Aortic smooth muscle cell (primary cell): ENCODE measurements at places on chromosomes 2 and 18. TPM values are rescaled to one million over a fixed set of nuclear protein-coding genes. Genes with fewer than 3 reads are reported as not detected.

The RIT2 gene
- total RNA-seq: not detected in 2 replicates

The SH2D6 gene
- 0.12 and 0.40 TPM in 2 replicates for total RNA-seq

The SYT4 gene
- not detected in 2 replicates for total RNA-seq

The DLGAP1 gene
- 0.40 and 2.4 TPM in 2 replicates for total RNA-seq

The GCG gene
- total RNA-seq: not detected in 2 replicates
